ENCODE measurements at places on chromosomes 16 and 17.

DNA sequence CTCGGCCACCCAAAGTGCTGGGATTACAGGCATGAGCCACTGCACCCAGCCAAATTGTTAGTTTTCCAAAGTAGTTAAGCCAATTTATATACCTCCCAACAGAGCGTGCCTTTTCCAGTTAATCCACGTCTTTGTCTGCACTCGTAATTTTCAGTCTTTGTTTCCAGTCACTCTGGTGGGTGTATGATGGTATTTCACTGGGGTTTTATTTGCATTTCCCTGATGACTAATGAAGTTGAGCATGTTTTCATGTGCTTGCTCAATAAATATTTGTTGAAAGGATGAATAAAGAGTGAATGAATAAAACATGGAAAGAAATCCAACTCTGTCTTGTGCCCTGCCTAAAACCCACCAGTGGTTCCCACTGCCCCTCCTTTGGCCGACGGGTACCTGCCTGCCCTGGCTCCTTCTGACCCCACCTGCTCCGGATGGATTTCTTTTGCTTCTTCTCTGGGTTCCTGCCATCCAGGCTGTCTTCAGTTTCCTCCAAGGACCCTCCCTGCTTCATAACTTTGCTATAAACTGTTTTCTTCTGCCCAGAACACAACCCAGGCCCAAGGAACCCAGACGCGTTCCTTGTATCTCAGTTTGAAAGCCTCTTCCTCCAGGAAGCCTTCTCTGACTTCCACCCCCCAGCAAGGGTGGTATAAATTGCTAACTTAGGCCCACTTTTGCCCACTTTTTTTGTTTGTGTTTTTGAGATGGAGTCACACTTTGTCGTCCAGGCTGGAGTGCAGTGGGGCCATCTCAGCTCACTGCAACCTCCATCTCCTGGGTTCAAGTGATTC, 3.0 kb upstream of the ABCC1 start:
- no peak for DNase-seq

DNA sequence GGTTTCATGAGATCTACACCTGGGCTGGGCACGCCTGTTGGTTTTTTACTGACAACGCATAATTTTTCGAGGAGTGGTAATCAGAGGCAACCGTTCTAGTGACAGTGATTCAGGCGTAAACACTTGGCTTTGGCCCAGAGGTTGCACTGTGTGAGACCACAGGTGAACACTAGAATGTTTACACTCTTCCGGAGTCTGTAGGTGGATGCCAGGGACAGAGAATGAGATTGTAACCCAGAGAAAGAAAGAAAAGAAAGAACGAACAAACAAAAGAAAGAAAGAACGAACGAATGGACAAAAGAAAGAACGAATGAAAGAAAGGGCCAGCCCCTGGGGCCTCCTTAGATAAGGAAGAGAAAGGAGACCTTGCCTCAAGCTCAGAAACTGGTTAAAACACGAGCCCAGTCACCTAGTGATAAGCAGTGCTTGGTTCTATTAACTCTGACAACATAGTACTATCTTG, 113.2 kb downstream of the PRKCB start:
- no peak for DNase-seq

GRCh38 chr17:73493956-73494926, 150.0 kb downstream of the SDK2 start:
- DNase-seq, result peak; percentile 51

- DNase-seq, result no peak
These were observed 1.1 kb upstream of the DLX3 start for GRCh38 chr17:49996121-49996494.

DNA sequence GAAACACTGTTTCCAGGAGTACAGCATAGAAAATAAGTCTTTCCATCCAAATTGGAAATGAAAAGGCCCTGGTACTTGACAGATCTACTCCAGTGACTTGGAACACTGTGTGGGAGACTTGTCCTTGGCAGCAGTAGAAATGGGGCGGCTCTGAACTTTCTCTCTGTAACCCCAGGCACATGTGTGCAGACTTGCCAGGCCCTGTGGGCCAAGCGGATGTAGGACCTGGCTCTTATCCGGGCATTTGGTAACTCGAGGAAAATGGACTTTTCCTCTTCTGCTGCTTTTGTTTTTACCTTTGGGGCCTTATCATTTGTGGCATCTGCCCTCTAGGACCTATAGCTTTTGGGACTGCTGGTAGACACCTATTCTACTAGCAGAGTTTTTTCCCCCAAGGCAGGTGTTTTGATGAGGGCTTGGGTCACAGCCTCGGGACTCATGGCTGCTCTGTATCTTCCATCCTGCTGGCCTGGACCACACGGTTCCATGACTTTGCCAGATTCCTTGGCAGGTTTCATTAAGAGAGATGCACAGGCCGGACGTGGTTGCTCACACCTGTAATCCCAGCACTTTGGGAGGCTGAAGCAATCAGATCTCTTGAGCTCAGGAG, 43.5 kb downstream of the SMPD3 start:
- no peak for DNase-seq

- DNase-seq, result no peak
These were observed 16.8 kb upstream of the NKD1 start for GRCh38 chr16:50531359-50531758.

DNA sequence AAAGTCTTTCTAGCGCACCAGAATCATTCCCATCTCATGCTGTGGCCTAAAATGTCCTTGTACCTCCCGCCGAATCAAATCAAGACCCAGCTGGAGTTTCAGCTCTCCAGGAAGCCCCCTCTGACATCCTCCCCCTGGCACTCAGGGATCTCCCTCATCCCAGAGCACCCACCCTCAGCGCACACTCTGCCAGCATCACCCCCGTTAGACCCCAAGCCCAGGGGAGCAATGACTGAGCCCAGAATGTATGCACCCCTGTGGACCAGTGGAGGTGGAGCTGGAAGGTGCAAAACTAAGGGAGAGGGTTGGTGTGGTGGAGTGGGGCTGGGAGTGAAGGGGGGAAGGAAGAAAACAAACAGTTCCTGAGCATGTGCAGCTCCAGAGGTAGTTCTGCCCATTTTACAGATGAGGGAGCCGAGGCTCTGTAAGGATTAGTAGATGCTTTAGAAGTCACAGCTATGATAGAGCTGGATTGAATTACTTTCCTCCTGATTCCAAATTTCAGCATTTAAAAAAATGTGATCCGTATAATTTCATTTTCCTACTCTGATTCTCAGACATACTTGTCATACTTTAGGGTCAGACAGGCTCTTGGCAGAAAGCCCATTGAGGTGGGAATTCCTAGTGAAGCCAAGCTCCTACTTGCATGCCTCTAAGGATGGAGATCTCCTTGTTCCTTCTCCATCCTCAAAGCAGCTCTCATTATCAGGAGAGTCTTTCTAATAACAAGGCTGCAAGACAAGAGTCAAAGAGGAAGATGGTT, 242.7 kb downstream of the KATNIP start:
- no peak for DNase-seq

- no peak for DNase-seq
These were observed 52.3 kb downstream of the BMERB1 start for GRCh38 chr16:15486661-15487060.

GRCh38 chr17:67602974-67603373, 114.8 kb upstream of the NOL11 start:
- no peak for DNase-seq

DNA sequence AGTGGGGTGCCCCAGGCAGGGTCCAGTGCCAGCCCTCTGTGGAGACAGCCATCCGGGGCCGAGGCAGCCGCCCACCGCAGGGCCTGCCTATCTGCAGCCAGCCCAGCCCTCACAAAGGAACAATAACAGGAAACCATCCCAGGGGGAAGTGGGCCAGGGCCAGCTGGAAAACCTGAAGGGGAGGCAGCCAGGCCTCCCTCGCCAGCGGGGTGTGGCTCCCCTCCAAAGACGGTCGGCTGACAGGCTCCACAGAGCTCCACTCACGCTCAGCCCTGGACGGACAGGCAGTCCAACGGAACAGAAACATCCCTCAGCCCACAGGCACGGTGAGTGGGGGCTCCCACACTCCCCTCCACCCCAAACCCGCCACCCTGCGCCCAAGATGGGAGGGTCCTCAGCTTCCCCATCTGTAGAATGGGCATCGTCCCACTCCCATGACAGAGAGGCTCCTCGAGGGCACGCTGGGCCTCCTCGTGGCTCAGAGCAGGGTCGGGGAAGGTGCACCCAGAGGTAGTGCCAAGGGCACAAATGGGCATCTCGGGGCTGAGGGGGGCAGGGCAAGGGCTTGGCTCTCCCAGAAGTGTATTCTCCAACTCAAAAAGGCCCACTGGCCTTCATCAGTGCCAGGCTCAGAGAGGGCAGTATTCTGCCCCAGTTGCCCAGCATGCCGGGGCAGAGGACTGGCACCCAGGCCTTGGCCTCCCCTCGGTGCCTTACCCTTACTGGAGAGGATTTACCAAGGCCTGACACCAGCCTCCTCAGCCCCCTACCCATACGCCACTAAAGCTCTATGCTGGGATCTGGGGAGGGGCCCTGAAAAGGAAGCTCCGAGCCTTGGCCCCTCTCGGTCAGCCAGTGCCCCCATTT, at the start of gene CDH5:
Gene CDH5, plus strand, starts transcription at position 259 of the 867 bp plus-strand sequence. CDS start 12,647 bp downstream, outside the sequence.
- no peak for DNase-seq

DNA sequence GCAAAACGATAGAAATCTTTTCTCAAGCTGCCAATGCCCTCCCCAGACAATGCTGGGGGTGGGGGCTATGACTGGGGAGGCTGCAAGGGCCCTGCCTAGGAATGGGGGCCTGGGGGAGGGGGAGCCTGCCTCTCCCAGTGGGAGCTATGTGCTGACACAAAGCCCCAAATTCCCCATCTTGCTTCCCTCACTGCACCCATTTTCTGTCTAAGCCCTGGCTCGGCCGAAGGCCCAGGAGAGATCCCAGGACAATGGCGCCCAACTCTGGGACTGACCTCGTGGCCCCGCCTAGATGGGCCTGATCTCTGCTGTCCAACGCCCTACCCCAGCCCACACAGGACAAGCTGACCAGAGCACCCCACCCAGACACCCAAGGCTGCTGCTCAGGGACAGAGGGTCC, 11.1 kb upstream of the KCNJ12 start:
- no peak for DNase-seq

DNA sequence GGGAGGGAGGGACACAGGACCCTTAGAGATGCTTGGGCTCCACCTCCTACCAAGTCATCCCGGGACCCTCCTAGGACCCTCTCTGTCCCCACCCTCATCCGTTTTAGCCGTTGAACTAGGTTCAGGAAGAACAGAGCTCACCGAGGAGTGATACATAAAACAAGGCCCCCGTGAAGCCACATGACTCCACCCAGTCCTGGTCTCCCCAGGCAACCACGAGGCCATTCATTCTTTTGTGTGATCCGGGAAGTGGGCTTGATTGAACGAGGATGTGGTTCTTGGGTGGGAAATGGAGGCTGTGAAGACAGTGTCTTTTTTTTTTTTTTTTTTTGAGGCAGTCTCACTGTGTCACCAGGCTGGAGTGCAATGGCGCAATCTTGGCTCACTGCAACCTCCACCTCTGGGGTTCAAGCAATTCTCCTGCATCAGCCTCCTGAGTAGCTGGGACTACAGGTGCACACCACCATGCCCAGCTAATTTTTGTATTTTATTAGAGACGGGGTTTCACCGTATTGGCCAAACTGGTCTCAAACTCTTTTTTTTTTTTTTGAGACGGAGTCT, 14.8 kb downstream of the TRARG1 start:
- DNase-seq, result no peak

DNA sequence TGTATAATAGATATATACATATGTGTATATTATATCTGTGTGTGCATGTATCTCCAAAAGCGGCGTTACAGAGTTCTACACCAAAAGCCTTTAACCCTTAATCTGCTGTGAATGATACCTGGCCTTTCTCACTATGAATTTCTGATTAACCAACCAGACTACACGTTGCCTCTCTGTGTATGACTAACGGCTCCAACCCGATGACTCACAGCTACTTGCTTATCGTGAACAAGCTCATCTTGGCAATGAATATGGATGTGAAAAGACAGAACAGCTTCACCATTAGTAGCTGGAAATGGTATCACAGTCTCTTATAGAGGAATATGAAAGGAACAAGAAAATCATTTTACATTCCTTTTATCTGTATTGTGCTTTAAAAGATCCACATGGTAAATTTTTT, 23.8 kb upstream of the ARHGAP44 start:
- DNase-seq, result no peak

DNA sequence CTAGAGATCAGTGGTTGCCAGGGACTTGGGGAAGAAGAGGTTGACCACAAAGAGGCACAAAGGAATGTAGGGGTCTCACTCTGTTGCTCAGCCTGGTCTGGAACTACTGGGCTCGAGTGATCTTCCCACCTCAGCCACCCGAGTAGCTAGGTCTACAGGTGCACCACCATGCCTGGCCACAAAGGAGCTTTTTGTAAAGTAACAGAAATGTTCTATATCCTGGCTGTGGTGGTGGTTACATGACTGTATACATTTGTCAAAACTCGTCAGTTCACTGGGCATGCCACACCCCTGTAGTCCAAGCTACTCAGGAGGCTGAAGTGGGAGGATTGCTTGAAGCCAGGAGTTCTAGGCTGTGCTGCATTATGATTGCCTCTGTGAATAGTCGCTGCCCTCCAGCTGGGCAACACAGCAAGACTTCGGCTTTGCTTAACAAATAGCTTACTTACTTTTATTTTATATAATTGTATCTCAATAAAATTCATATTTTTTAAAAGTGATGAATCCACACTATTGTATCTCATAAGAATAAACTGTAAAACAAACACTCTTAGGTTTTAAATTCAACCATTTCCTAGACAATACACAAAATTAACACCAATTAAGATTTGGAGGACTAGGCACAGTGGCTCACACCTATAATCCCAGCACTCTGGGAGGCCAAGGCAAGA, 5.0 kb downstream of the SKA2 start:
- DNase-seq, result no peak

- no peak for DNase-seq
These were observed 20.7 kb downstream of the STAT5B start for GRCh38 chr17:42255445-42255844.

GRCh38 chr16:69039333-69039941, 66.0 kb upstream of the HAS3 start:
- DNase-seq, result no peak

DNA sequence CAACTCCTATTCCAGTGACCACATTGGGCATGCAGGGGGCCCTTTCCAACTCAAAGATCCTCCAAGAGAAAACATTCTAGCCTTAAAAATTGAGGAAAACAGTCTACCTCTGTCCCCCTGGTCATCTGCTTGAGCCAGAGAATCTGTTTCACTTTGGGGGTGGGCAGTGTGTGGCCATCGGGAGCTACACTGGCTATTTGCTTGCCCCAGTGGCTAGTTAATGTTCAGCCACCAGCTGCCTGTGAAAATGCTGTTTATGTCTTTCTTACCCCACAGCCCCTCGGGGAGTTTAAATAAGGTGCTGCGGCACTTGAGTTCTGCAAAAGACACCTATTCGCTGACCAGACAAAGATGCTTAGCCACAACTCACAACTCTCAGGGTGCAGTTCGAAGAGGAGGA, 43.4 kb downstream of the GNAO1 start:
- no peak for DNase-seq

DNA sequence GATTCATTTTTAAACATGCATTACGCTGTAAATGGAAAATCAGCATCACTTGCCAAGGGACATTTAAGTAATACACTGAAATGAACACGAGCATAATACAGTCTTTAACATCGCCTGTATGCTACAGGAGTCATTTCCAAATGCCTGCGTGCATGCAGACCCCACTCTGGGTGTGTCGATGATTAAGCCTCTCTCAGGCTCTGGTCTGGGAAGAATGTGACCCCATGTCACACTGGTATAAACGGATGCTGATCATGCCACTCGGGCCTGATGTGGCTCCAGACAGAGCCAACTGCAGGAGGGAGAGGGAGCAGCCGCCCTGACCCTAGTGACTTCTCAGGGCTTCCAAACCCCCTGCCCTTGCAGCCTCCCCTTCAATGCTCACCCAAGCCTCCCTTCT, 10.8 kb downstream of the EMP2 start:
- no peak for DNase-seq

- no peak for DNase-seq
These were observed 35.4 kb upstream of the CNTNAP4 start for GRCh38 chr16:76241755-76242154.

GRCh38 chr16:73433731-73434307, 385.9 kb upstream of the ZFHX3 start:
- DNase-seq, result no peak

All from NCI-H524 treated with DMSO at 0.1 percent for 48 hours (cell line).